Transverse colon (tissue), 4 donors: ENCODE measurements at places on chromosomes 13 and 19. TPM values are rescaled to one million over a fixed set of nuclear protein-coding genes. Genes with fewer than 3 reads are reported as not detected.

Gene CYP4F8
- total RNA-seq: not detected

Gene KIR2DL3
- not detected for total RNA-seq

Gene FGF22
- total RNA-seq: not detected

Gene CCDC9
- total RNA-seq: 21.9 TPM

Gene FAM124A
- 17.7 TPM for total RNA-seq

Gene SHD
- total RNA-seq: 7.6 TPM

Gene TNFSF13B
- not detected for total RNA-seq

Gene GARIN5A
- 0.55 TPM for total RNA-seq

Gene SPATA13
- 85.1 TPM for total RNA-seq

Gene PABPC3
- not detected for total RNA-seq

Gene CAPNS1
- 222 TPM for total RNA-seq

Gene ZNF723
- not detected for total RNA-seq

Gene ANGPTL4
- 123 TPM for total RNA-seq

Gene LRG1
- 1.9 TPM for total RNA-seq

Gene MCEMP1
- not detected for total RNA-seq

Gene CDADC1
- total RNA-seq: 0.75 TPM
